Aortic smooth muscle cell (primary cell): ENCODE measurements at places on chromosomes 11 and 22. TPM values are rescaled to one million over a fixed set of nuclear protein-coding genes. Genes with fewer than 3 reads are reported as not detected.

The ENTHD1 gene
- not detected in 2 replicates for total RNA-seq

The GAL3ST1 gene
- 0.06 TPM in 1 of 2 replicates, not detected in the other for total RNA-seq

The KCNK4 gene
- not detected in 2 replicates for total RNA-seq

The ELMOD1 gene
- total RNA-seq = 0.13 and 0.19 TPM in 2 replicates

The ETS1 gene
- total RNA-seq = 28.6 and 28.7 TPM in 2 replicates

The C11orf52 gene
- total RNA-seq = 0.40 and 1.1 TPM in 2 replicates

The TECTA gene
- total RNA-seq = 0.40 and 0.44 TPM in 2 replicates

The NLRP6 gene
- total RNA-seq = not detected in 2 replicates

The FGF3 gene
- total RNA-seq = not detected in 2 replicates

The SEPTIN5 gene
- 25.6 and 30.7 TPM in 2 replicates for total RNA-seq

The DSCAML1 gene
- not detected in 2 replicates for total RNA-seq

The ABCG4 gene
- total RNA-seq = under 0.01 TPM in 1 of 2 replicates, not detected in the other

The KIAA1671 gene
- 25.4 and 33.3 TPM in 2 replicates for total RNA-seq

The MS4A6A gene
- total RNA-seq = not detected in 2 replicates

The OR52H1 gene
- 0.66 and 0.87 TPM in 2 replicates for total RNA-seq

The CCDC134 gene
- total RNA-seq = 6.0 and 8.2 TPM in 2 replicates

The KDM4E gene
- not detected in 2 replicates for total RNA-seq

The HSD17B12 gene
- total RNA-seq = 65.3 and 95.0 TPM in 2 replicates

The CD3D gene
- not detected in 2 replicates for total RNA-seq

The SLC22A6 gene
- total RNA-seq = not detected in 2 replicates

The DCUN1D5 gene
- total RNA-seq = 35.1 and 43.6 TPM in 2 replicates

The RNH1 gene
- total RNA-seq = 420 and 478 TPM in 2 replicates

The PRDM11 gene
- 3.8 and 4.0 TPM in 2 replicates for total RNA-seq

The RASL10A gene
- 0.25 TPM in 1 of 2 replicates, not detected in the other for total RNA-seq
